ENCODE measurements at places on chromosomes 12 and 14. TPM values are rescaled to one million over a fixed set of nuclear protein-coding genes. Genes with fewer than 3 reads are reported as not detected.

Gene CACNA2D4
- 0.91 TPM for total RNA-seq

Gene AJUBA
- total RNA-seq, result 55.5 TPM

Gene PRR4
- not detected for total RNA-seq

Gene CFAP251
- total RNA-seq, result 1.1 TPM

Gene PPP1R3E
- 3.0 TPM for total RNA-seq

Gene PLEKHH1
- total RNA-seq, result 1.8 TPM

Gene ISM2
- 0.54 TPM for total RNA-seq

Gene NOVA1
- not detected for total RNA-seq

Gene KRT72
- not detected for total RNA-seq

Gene CFAP73
- not detected for total RNA-seq

Gene SERPINA4
- not detected for total RNA-seq

Gene C14orf132
- 0.34 TPM for total RNA-seq

Gene FITM1
- total RNA-seq, result not detected

Gene HOXC11
- total RNA-seq, result 1.9 TPM
